Stimulated activated CD4-positive, alpha-beta T cell treated with anti-CD3 and anti-CD28 coated beads, Interleukin-1b, Interleukin-23, amount 100 ng/mL, for 48 hours (primary cell): ENCODE measurements at places on chromosomes 11 and 22.

- DNase-seq: no peak
Measured at GRCh38 chr22:50199251-50199721, 1.5 kb upstream of the SELENOO start.

DNA sequence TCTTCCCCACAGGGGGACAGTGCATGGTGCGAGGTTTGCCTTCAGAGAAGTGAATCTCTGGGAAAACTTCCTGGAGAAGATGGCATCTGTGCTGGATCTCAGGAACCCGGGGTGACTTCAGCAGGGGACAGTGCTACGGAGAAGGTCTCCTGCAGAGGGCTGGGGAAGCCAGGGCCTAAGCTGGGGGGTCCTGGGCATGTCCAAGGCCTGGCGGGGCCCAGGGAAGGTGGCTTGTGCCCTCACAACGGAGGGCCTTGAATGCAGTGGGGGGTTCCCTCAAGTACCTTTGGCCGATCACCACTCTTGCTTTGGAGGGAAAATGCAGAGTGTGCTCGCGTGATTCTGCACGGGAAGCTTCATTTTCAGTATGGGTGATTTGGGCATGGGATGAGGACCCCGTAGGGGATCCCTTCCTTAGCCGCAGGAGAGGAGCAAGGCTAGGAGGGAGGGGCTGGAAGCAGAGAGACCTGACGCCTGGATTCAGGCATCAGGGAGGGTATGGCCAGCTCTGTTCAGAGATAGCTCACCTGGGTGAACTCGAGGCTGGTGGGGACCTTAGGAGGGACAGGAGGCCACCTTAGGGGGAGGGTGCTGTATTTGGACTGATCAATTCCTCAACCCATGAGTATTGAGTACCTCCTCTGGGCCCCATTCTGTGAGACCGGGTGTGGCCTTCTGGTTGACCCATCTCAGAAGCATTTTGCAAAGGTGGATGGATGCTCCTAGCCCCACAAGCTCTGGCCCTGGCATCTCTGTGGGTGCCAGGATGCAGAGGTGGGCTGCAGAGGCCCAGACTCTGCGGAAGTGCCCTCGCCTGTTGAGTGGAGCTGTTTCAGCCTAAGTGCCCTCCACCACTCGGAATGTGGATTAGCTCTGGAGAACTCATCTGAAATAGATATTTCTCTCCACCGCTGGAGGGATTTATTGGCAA is 529.4 kb downstream of the TBC1D22A start:
- DNase-seq: no peak

DNA sequence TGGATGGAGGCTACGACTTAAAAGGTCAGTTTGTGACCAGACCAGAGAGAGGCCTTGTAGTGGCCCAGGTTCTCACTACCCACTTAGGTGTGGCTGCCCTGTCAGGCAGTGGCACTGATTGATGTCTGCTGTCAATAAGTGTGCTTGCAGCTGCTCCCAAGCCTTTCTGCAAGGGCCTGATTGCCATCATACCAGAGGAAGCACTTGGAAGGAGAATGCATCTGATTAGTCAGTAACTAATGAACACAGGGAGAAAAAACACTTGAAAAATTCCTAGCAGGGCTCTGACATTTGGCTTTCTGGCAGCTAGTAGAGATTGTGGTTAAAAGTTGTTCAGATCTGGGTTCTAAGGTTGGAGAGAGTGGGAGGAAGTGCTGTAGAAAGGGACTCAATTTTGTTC is 107.5 kb downstream of the NAV2 start:
- DNase-seq: no peak

DNA sequence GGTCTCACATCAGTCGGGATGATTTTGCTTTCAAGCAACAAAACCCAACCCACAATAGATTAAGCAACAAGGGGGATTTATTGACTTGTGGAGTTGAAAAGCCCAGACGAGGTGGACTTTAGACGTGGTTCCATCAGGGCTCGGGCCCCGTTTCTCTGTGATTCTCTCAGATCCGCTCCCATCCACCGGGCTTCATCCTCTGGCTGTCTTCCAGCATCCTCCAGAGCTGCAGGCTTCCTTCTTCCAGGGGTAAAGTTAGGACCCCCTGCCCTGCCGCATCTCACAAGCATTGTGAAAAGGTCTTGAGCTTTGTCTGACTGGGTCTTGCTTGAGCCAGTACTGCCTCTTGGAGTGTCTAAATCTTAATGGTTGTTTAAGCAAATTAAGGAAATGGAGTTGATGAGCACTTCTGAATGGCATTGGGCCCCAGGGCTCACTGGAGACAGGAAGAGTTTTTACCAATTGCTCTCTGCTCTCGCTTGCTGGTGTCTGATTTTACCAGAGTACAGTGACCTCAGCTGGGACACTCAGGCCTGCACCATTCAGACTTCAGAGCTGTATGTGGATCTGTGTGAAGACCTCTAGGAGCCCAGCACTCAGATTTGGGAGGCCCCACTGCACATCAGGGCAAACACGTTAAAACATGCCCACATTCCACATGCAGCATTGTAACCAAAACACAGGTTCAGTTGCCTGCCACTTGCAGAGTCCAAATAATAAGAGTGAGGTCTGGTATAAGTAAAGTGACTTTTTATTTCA is 13.5 kb upstream of the FTH1 start:
- DNase-seq: no peak

DNA sequence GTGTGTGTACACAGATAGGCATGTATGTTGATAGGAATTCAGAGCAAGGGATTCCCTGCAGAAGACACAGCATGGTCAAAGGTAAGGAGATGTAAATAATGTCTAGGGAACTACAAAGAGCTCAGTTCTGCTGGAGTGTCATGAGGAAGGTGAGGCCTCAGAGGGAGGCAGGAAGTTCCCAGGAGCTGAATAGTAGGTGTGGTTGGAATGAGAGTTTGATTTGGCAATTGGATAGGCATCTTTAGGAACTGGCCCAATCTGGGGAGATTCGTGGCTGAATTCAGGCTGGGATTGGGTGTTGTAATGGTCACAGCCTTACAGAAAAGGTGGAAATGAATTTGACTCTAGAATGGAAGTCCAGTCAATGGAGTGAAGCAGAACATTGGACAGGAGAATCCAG is 123.6 kb upstream of the TIMP3 start:
- no peak for DNase-seq

- no peak for DNase-seq
Measured at GRCh38 chr11:114280696-114281095, 15.5 kb upstream of the NNMT start.

DNA sequence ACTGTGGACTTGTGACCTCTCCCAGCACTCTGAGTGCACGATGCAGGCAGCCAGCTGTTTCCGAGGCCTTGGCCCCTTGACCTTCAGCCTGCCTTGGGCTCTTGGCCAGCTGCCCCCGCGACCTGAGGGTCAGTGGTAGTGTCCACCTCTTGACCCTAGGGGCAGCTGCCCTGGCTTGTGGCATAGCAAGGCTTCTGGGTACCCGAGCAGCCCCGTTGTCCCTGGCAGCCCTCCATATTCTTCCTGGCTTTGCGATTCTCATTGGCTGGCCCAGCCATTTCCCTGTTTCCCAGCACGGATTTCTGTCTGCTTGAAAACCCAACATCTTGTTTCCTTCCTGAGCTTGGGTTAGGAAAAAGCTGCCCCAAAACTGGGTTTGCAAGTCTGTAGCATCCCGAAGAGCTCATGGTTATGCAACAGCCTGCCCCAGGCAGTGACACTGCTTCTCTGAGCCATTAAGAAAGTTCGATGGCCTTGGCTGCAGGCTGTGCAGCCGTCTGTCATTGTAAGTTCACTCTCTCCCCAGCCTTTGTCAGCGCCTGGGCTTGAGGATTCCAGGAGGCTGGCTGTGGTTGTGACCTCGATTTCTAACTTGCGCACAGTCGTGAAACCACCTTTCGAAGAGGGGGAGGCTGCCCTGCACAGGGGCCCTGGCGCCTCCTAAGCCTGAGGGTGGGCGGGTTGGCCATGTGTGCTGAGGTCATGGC is 48.8 kb downstream of the FBLN1 start:
- DNase-seq: no peak

- no peak for DNase-seq
Measured at GRCh38 chr11:26027887-26028286, 304.0 kb upstream of the ANO3 start.

DNA sequence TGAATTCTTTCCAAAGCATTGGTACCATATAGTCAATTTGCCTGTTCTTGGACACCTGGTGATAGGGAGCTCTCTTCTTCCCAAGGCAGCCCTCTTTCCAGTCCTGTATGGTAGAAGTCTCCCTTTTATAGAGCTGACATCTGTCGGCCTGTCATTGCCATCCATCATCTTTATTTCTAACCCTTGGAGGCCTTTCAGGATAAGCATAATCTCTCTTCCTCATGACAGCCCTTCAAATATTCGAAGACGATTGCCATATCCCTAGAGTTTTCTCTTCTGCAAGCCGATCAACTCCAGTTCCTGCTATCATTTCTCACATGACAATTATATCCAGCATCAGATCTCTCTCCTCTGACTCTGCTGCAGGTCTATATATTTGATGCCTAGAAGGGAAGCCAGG is 32.7 kb upstream of the SYN3 start:
- no peak for DNase-seq

GRCh38 chr22:48477031-48477721 is 1350.5 kb downstream of the BRD1 start:
- DNase-seq: no peak

- DNase-seq: peak; percentile 25
Measured at GRCh38 chr11:18802381-18803257, 11.0 kb upstream of the PTPN5 start.

DNA sequence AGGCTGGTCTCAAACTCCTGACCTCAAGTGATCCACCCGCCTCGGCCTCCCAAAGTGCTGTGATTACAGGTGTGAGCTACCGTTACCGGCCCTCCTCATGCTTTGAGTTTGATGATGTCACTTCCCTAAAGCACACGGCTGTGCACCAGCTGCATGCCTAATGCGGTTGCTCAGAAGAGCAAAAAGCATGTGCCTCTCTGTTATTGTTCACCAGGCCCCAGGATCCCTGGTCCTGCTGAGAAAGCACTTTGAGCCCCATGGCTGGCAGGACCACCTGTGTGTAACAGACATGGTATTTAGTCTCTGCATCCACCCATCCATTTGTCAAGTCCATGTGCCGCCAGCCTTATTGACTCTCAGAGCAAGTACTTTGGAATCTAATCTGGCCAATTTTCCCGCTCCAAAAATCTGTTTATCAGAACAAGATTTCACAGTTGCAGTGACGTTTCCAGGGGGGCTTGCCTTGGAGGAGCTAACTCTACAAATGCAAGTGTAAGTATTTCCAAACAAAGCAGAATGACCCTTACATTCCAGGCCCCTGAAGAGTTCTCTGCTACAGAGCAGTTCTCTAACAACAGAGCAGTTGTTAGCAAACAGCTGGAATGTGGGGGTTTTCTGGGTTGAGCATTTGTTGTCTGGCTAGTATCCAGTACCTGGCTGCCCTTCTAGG is 89.4 kb downstream of the LDLRAD3 start:
- DNase-seq: no peak

GRCh38 chr11:8805296-8805695 is 105.7 kb upstream of the AKIP1 start:
- DNase-seq: no peak

GRCh38 chr11:117502015-117502778 is 174.5 kb downstream of the CEP164 start:
- no peak for DNase-seq

DNA sequence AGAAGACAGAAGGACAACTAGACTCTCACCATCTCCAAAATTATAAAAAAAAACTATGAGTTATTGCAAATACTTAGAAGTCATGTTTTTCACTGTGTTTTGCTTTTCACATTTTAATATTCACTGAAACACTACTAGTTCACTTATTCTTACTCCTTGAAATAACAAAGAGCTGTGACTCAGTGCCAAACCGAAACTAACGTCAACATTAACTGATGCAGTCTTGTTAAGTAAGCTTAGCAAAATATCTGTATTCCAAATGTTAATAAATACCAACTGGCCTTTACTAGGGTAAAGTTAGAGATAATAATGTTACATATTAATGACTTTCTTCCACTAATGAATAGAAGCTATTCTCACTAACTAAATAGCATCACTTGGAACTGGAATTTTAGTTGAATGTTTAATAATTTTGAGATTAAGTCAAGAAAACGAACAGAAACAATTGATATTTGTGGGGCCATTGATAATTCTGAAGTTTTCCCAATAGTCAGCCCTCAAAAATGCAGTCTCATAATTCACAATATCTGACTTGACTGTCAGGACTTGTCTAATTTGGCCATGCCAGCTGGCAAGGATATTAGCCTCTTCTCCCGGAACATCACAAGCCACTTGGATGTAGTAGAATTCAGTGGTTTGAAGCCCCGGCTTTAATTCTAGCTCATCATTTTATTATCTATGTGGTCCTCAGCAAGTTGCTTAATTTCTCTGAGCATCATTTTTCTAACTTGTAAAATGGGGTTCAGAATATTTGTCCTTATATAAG is 230.1 kb upstream of the DDI1 start:
- DNase-seq: no peak

DNA sequence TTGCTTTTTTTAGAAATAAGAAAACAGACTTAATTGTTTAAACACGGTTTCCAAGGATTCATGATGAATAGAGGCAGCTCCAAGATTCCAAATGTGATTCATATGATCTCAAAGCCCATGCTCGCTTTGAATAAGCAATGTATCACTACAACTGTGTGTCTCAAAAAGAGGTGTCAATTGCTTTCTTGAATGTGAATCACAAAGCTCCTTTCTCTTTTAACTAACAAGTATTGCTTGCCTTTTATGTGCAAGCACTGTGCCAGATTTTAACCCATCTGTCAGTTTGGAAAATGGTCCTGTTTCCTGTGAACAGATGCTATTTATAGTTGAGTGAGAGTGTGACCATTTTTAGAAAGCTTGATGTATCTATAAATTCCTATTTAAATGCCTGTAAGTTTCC is 6.5 kb downstream of the OOSP1 start:
- no peak for DNase-seq

- DNase-seq: no peak
Measured at GRCh38 chr11:61959114-61959513, 8.3 kb downstream of the FTH1 start.

DNA sequence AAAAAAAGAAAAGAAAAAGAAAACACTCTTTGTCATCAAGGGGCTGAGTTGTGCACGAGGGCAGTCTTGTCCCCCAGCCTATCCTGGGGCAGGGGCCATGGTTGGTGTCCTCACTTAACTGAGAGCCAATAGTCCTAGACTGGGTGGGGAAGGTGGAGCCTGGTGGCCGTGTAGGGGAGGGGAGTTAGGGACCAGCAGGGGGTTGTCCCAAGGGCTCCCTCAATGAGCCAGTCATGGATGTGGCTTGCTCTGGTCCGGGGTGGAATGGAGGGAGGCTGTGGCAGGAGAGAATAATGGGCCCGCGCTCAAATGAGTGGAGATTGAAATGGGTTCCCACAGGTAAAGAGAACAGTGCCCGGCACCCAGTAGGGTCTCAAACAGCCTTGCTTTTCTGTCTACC is 46.2 kb downstream of the CACNA1I start:
- DNase-seq: no peak

- DNase-seq: no peak
Measured at GRCh38 chr11:16321148-16321547, 35.2 kb downstream of the SOX6 start.
